Activated T-cell treated with anti-CD3 and anti-CD28 coated beads, Interleukin-2, amount 50 U/mL, for 4 hours (primary cell): ENCODE measurements at places on chromosomes 2 and 18. TPM values are rescaled to one million over a fixed set of nuclear protein-coding genes. Genes with fewer than 3 reads are reported as not detected.

DNA sequence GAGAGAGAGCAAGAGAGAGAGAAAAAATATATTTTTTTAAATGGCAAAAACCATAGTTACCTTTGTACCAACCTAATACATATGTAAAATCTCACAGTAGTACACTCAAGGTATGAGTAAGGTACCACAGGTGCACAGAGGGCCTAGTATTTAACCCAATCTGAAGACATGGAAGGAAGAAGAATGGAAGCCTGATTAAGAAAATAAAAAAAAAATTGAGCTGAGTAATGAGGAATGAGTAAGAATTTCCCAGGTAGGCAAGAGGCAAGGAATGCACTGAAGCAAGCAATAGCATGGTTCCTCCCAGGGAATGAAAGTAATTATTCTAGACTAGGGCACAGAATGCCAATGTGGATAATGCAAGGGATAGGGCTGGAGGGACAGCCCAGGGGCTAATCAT is 294.2 kb downstream of the FIGN start:
- DNase-seq, result no peak

DNA sequence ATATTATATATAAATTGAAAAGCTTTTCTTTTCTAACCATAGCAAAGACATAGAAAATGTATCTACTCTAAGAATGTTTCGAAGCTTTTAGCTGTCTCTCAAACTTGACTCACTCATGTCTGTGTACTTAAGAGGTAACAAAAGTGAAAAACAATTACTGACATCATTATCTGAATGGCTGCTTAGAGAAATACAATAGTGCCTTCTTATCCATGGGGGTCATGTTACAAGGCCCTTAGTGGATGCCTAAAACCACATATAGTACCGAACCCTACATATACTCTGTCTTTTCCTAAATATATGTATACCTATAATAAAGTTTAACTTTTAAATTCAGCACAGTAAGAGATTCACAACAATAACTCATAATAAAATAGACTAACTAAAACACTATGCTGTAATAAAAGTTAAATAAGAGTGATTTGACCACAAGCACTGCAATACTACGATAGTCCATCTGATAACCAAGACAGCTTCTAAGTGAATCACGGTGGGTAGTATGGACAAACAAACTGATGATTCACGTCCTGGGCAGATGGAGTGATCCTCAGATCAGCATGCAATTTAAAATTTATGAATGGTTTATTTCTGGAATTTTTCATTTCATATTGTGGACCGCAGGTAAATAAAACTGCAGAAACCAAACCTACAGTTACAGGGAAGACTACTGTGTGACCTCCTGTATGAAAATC is 246.2 kb downstream of the XIRP2 start:
- no peak for DNase-seq

DNA sequence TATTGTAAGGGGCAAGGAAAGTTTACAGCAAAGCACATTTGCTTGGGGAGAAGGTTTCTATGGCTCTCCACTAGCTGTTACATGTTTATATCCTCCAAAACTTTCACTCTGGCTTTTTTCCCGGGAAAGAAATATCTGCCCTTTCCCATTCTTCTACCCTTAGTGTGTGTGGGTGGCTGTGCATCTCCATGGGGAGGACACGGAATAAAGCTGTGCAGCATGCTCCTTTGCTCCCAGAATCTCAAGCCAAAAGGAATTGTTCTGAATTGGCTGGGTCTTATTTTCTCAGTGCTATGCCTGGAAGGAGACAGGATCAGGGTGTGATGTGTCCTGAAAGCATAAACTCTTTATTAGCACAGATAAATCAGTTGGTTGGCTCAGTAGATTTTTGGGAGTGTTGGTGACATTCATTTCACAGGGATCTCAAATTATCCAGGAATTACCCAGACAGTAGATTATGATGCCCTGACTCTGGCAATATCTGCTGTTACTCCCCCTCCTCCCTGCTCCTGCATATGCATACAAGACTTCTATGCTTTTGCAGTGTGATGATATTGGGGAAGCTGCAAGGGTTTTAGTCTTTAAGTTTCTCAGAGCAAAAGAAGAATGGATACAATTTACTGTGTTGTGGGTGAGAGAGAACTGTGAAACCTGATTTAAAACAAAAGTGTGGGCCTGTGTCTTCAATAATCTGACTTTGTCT is 63.1 kb downstream of the PARD3B start:
- DNase-seq, result no peak

MALT1 gene
- total RNA-seq, result 31.1 TPM

DNER gene
- total RNA-seq, result not detected

DNA sequence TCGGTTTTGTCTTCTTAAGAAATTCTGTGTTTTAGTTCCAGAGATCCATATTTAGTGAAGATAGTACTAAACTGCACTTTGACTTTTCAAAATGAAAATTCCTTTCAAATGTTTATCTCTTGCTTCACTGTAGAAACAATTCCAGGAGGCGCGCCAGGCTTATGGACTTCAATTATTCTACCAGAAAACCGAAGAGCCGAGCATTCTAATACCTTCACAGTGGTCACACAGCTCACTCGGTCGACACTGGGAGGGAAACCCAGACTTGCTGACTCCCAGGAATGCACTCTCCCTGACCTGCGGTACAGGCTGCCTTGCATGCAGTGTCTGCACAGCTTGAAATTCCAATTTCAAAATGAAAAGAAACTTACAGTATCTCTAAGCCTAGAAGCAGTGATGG is 119.9 kb upstream of the PIEZO2 start:
- DNase-seq, result no peak

- DNase-seq, result no peak
These were observed 20.0 kb upstream of the MTCL1 start for GRCh38 chr18:8685141-8685913.

- DNase-seq, result no peak
These were observed 226.7 kb upstream of the FSIP2 start for GRCh38 chr2:185511925-185512324.

ELAC1 gene
- 10.0 TPM for total RNA-seq

DNA sequence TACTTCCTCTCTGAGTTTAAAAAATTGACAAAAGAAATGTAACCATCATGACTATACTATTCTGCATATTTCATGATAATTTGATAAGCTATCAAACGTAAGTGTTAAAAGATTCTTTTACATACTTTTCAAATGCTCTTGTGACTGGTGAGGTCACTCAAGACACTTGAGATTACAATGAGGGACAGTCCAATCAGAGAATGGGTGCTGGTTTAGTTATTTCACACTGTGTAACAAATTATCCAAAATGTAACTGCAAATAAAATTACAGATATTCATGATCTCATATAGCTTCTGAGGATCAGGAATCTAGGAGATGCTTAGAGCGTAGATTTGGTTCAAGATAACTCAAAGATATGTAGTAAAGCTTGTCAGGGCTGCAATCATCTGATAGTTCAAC is 4.4 kb upstream of the GTF2A1L start:
- DNase-seq, result no peak

DNA sequence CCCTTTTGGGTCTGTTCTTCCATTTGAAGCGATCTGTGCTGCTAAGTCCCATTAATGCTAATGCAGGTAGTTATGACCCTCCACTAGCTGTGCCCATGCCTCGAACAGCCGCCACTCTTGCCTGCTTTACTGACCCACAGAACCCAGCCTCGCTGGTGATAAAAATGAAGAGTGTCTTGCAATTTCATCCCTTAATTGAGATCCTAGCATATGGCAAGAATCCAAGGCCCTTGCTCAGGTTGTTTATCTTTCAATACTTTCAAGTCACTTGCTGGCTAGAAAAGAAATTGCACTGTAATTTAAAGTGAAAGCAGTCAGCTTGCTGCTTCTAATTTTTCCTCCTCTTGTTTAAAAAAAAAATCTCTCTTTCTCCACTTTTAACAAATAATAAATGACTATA is 73.6 kb downstream of the ZNF521 start:
- no peak for DNase-seq

GRCh38 chr2:75135776-75136400 is 63.4 kb downstream of the TACR1 start:
- DNase-seq, result no peak

RSAD2 gene
- total RNA-seq, result 3.3 TPM

GRCh38 chr2:130371723-130372054 is 15.8 kb downstream of the PTPN18 start:
- no peak for DNase-seq

LRRTM1 gene
- not detected for total RNA-seq

GRCh38 chr18:23765931-23766330 is 76.7 kb downstream of the LAMA3 start:
- no peak for DNase-seq

GRCh38 chr2:172997031-172997430 is 78.6 kb upstream of the MAP3K20 start:
- no peak for DNase-seq

MEIS1 gene
- 0.53 TPM for total RNA-seq
